MM.1S (cell line): ENCODE measurements at places on chromosomes 1 and 21.

DNA sequence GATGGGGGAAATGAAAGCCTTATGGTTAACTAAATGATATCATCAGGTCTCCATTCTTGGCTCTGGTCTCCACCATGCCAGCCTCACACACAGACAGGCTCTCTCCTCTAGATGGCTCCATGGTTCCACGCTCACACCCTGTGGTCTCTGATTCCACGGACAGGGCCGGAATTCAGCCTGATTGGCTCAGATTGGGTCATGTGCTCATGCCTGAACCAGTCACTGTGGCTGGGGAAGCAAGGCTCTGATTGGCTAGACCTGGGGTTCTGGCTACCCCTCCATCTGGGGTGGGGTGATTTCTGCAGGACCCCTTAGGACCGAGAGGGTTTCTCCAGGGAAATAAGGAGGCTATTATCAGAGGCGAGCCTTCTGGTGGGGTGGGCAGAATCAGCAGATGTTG is 277.0 kb downstream of the PTPRU start:
- peak; percentile 32 for DNase-seq

- DNase-seq: no peak
Observed at GRCh38 chr1:208010487-208011071, 99.7 kb upstream of the CD34 start.

- DNase-seq: no peak
Observed at GRCh38 chr1:107940701-107941100, 24.3 kb downstream of the VAV3 start.

DNA sequence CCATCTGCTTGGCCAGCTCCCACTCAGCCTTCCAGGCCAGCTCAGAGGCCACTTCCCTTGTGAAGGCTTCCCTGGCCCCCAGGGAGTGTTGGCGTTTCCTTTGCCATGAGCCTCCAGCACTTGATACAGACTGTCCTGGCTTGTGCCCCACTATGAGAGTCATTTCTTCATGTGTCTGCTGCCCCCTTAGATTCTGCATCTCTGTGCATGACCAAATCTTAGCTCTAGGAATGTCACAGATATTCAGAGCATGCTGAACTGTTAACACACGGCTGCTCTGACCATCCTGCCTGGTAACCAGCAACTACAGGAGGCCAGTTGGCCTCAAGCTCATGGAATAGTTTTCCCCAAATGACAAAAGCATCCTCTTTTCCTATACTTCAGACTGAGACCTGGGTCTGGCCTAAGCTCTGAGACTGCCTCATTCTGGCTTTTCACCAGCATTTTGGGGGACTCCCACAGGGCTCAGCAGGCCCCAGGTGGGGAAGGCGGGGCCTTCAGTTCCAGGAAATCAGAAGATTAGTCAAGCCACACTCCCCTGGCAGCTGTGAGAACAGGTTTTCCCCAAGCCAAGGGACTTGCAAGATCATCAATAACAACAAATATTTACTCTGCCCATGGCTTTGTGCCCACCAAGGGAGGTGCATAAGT is 182.6 kb upstream of the EDN2 start:
- peak; percentile 93 for DNase-seq

GRCh38 chr1:110570307-110570706 is 35.9 kb downstream of the KCNA2 start:
- DNase-seq: no peak

DNA sequence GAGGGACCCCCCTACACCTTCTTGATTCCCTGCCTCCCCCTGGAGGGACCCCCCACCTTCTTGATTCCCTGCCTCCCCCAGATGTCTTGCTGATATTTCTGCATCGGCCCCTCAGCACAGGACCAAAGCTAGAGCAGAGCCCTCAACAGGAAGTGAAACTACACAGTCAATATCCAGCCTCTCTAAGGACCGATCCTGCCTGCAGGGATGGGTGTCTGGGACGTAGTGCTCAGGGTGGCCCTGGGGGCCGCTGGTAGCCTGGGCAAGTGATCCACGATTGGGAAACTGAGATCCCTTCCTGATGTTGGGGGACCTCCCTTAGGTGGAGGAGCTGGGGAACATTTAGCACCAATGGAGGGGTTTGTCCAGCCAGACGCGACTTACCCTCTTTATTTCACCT is 3.9 kb upstream of the LEFTY2 start:
- DNase-seq: peak; percentile 62

DNA sequence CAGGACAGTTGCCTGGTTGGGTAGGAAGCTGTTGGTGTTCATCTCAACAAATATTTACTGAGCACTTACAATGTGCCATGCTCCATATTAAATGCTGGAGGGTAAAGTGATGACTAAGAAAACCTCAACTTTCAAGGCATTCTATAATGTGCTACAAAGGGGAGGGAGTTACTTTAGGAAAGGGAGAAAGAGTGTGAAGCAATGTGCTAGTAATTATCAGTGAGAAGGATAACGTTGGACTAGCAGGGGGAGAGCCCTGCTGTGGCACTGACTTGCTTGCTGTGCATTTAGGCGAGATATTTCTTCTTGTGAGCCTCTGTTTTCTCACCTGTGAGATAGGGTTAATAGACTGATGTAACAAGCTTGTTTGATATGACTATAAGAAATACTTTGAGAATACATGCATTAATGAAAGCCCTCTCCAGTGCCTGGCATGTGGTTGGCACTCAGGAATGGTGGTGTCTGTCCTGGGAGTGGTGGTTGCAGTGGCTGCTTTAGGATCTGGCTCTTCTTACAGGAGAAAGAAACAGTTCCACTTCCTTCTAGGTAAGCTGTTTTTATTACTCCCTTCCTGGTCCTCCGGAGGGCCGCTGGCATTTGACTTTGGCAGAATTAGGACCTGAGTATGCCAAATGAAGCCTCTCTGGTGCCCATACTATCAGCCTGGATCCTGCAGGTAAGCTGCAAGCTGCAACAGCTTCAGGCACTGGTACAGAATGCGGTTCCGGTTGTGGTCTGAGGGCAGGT is 111.1 kb upstream of the COA6 start:
- no peak for DNase-seq

- DNase-seq: no peak
Observed at GRCh38 chr1:21655748-21656147, 13.4 kb downstream of the RAP1GAP start.

DNA sequence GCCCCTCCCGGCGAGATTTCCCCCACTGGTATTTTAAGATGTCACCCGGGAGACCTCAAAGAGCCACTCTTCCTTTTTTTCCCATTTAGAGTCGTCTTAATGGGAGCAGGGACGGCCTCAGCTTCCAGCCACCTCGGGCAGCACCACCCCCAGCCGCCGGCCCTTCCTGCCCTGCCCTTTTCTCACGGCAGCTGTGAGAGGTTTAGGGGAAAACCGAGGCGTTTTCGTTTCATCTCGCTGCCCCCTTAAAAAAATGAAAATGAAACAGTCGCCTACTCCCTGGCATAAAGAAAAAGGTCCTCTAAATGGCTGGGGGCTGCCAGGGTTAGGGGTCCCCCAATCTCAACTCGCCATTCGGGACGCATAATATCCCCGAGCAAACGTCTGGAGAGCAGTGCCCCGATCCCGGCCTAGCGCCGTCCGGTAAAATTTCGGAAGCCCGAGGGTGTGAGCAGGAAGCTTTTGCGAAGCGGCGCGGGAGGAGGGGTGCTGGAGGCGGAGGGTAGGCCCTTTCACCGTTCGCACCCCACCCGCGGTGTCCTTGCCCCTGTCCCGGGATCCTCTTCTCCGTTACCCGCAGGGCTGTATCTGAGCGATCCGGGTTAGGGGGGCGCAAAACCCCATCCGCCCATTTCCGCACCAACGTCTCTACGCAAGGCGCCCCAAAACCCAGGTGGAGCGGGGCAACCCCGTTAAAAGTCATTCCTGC is 1.2 kb downstream of the RUNX3 start:
- peak; percentile 68 for DNase-seq

DNA sequence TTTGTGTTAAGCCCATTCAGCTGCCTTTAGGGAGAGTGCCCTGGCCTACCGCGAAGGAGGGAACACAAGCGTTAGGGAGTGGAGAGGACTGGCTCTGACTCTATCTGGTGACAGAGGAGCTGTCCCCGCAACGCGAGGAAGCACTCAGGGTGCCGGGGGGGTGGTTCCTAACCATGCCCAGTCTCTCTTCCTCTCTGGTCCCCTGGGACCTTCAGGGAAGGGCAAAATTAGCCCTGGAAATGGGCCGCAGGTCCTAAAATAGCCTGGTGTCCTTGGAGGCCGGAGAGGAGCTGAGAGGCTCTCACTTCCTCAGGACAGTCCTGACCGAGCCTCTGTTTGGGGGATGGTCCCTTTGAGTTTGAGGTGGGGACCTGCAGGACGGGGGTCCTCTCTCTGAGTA is 5.8 kb downstream of the SLC45A1 start:
- DNase-seq: no peak

- no peak for DNase-seq
Observed at GRCh38 chr1:247241691-247242090, 14.2 kb upstream of the VN1R5 start.

DNA sequence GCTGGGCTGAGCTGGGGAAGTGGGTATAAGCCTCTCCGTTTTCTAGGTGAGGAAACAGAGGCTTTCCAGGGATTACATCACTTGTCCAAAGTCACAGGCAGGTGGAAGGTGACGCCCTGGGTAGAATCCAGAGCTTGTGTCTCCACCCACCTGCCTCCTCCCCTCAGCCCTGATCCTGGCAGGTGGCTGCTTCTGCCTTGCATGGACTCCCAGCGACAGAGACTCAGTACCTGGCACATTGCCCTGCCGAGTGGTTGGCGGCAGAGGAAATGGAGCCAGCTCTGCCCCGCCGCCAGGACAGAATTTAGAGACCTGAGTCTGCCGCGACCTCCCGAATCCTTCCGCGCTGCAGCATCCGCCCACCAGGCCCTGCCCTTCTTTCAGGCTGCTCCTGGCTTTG is 2.1 kb downstream of the PLA2G2E start:
- no peak for DNase-seq

- DNase-seq: no peak
Observed at GRCh38 chr1:46130121-46130520, 2.3 kb downstream of the PIK3R3 start.

- peak; percentile 46 for DNase-seq
Observed at GRCh38 chr1:66933887-66934700, 9.3 kb downstream of the MIER1 start.

DNA sequence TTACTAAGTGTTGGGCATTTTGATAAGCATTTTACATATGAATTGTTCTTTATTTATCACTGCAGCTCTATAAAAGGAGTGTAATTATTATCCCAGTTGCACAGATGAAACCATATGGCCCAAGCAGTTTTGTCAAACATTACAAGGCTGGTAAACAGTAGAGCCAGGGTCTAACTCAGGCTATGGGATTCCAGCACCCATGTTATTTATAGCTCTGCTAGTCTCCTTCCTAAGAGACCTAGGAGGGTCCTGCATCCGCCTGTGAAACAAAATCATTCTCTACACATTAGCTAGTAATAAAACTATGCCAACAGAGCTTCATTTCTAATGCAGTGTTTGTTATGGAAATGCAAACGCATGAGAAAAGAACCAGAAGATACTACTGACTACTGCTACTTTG is 58.6 kb downstream of the IL23R start:
- DNase-seq: no peak

- no peak for DNase-seq
Observed at GRCh38 chr1:78408192-78408591, 82.6 kb upstream of the PTGFR start.

- no peak for DNase-seq
Observed at GRCh38 chr1:119544165-119544762, 37.3 kb downstream of the HSD3B1 start.

- no peak for DNase-seq
Observed at GRCh38 chr1:4066860-4067599, 167.0 kb upstream of the C1orf174 start.

- no peak for DNase-seq
Observed at GRCh38 chr1:39160703-39161102, 43.8 kb upstream of the MACF1 start.

GRCh38 chr1:54016343-54017282 is 1.4 kb downstream of the LDLRAD1 start:
- DNase-seq: no peak

DNA sequence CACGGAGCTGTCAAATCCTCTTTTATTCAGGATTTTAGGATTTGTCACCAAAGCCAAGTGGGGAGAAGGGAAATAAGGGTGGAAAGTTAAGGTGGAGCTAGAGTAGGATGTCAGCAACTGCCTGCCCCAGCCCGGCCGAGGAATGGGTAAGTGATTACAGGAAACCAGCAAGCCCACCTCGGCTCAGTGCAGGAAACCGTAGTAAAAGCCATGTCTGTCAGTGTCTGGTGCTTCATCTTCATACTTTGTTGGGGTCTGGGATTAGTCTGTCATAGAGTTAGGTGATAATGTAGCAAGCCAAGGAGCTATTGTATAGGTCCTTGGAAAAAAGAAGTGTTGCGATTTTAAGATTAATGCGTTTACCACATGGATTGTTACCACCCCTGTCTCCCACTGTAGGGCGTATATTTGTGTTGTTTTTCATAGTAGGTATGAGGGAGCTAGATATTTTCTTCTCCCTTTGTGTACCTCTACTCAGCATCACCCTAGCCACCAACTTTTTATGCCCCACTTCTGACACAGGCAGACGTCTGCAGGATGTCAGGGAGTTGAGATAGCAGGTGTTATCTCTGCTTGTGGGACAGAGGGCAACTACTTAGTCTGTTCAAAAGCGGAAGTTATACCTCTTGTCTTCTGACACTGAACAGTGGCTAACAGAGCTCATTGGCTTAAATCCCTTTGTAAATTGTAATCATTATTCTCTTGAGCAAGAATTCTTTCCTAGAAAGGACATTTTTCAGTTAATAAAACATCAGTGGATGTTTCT is 253.7 kb downstream of the HHAT start:
- no peak for DNase-seq

DNA sequence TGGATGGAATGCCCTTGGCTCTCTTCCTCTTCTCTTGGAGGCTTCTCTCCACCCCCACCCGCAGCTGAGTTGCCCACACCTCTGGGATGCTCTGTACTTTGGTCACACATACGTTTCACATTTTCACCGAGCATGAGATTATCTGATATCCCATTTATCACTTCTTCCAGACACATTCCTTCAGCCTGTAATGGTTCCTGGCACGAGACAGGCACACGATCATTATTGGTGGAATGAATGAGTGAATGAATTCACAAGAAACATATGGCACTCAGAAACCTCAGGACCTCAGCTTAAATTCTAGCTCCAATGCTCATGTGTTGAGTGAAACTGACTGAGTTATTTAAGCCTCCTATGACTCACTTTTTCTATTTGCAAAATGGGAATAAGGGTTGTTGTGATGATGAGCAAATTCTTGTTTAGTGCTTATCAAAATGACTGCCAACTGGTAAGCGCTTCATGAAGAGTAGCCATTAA is 242.7 kb upstream of the JUN start:
- DNase-seq: no peak

GRCh38 chr1:232226197-232226712 is 403.7 kb downstream of the SIPA1L2 start:
- no peak for DNase-seq

- DNase-seq: no peak
Observed at GRCh38 chr1:177848577-177848976, 121.3 kb downstream of the SEC16B start.
